ENCODE measurements at places on chromosomes 2 and 18. TPM values are rescaled to one million over a fixed set of nuclear protein-coding genes. Genes with fewer than 3 reads are reported as not detected.
A peak's percentile ranks its signal among the peaks of the same experiment; 100 is the strongest.

FAM124B gene
- total RNA-seq = 0.12 TPM

DNA sequence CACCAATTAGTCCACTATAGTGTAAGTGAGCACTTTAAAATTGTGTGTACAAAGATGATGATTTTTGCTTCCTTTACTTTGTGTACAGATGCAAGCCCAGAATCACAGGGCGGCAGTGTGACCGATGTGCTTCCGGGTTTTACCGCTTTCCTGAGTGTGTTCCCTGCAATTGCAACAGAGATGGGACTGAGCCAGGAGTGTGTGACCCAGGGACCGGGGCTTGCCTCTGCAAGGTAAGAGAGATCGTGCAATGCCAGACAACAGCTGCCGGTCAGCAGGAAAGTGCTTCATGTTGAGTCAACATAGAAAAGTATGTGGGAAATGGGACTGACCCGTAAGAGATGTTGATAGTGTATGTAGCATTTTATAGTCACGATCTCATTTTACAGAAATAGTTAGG lies 156.8 kb upstream of the TTC39C start:
- DNase-seq = peak; percentile 88

DNA sequence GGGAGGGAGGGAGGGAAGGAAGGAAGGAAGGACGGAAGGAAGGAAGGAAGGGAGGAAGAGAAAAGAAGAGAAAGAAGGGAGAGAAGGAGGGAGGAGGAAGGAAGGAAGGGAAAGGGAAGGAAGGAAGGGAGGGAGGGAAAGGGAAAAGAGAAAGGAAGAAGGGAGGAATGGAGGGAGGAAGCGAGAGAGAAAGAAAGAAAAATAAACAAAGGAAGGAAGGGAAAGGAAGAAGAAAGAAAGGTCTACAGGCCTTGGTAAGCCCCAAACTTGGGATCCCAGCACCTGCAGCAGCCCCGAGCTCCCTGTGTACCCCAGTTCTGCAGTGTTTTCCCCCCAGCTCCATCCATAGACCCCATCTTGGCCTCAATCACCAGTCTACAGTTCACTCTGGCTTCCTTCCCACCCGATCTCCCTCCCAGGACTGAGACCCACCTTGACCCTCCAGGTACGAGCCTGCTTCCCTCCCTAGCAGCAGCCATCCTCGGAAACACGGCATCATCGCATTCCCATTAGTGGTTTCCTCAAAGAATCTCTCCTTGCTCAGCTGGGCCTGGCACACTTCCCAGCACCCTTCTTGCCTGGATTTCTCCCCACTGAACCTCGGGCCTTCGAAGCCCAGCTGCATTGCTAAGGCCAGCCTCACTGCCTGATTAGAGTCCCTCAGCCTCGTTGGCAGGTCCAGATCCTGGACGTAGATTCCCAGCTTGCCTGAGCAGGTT lies 46.1 kb upstream of the SH3BP4 start:
- peak; percentile 77 for DNase-seq

GREB1 gene
- total RNA-seq = 0.39 TPM

RAB27B gene
- total RNA-seq = 13.8 TPM

DNA sequence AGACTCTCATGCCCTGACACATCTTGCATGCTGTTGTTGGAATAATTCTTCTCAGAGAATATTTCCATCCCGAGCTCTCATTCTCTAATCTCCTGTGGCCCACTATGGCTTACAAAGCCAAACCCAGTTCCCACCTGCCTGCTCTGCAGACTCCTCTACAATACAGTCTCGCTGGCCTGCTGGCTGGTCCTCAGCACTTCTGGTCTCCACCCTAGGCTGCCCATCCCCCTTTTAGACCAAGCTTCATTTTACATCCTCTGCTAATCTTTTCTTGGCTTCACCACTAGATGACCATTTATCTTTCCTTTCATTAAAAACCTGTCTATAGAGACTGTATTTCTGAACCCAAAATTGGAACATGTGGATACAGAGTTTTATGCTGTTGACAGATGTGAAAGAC lies 42.5 kb upstream of the YPEL5 start:
- DNase-seq = no peak

- DNase-seq = peak; percentile 99
Observed at GRCh38 chr2:230793572-230794359, 71.0 kb upstream of the ITM2C start.

- no peak for DNase-seq
Observed at GRCh38 chr2:70603066-70603465, 49.4 kb upstream of the TGFA start.

- no peak for DNase-seq
Observed at GRCh38 chr18:34495506-34495905, 214.6 kb upstream of the DTNA start.

GRCh38 chr2:145416640-145417039 lies 896.7 kb upstream of the ZEB2 start:
- peak; percentile 66 for DNase-seq

CNDP1 gene
- not detected for total RNA-seq

BABAM2 gene
- total RNA-seq = 51.8 TPM

- no peak for DNase-seq
Observed at GRCh38 chr2:22784566-22784965, 600.4 kb upstream of the KLHL29 start.

- no peak for DNase-seq
Observed at GRCh38 chr2:132953771-132954170, 283.8 kb upstream of the LYPD1 start.

DNA sequence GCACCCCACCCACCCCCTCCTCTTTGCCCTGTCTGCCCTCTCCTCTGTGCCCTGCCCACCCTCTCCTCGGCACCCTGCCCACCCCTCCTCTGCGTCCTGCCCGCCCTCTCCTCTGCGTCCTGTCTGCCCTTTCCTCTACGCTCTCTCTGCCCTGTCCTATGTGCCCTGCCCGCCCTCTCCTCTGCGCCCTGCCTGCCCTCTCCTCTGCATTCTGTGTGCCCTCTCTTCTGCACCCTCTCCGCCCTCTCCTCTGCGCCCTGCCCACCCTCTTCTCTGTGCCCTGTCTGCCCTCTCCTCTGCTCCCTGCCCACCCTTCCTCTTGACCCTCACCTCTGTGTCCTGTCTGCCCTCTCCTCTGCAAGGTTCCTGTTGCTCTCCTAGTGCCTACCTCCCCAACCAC lies 233.6 kb downstream of the SMAD2 start:
- DNase-seq = no peak

DNA sequence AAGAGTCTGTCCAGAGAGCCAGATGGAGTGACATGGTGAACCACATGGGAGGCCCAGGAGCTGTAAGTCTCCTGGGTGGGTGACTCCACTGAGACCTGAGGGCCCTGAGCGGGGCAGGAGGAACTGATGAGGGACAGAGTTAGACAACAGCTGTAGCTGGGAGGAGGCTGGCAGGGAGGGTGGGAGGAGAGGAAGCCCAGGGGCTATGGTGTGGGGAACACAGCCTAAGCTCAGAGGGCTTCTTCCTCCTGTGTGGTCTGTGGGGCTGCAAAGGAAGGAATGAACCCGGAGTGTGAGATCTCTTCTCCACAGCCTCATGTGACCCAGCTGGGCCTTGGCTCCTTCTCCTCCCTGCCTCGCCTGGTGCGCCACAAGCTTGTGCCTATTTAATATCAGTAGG lies 395.6 kb upstream of the HS6ST1 start:
- no peak for DNase-seq

DSC1 gene
- not detected for total RNA-seq

OR6B2 gene
- total RNA-seq = not detected

GRCh38 chr2:224938651-224939182 lies 103.6 kb downstream of the DOCK10 start:
- peak; percentile 83 for DNase-seq
